Mammary epithelial cell (primary cell): ENCODE measurements at places on chromosomes 5 and 9. TPM values are rescaled to one million over a fixed set of nuclear protein-coding genes. Genes with fewer than 3 reads are reported as not detected.

DNA sequence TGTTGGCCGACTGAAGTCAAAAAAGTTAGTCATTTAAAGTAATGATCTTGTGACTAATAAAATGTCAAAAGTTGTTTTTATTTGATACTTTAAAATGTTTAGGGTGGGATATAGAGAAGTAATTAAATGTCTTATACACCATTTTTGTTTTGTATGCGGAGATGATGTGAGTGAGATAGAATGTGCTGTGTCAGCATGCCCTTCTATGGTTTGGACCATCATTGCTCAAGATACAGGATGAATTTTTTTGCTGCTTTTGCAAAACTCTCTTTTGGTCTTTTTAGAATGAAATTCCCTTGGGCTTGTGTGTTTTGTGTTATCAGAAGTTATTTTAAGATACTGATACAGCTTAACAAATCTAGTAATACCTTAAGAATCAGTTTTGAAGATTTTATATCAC is 12.5 kb downstream of the SRFBP1 start:
- DNase-seq: no peak

GRCh38 chr5:89929173-89929572 is 480.4 kb downstream of the CETN3 start:
- DNase-seq: no peak

- no peak for DNase-seq
These were observed 297.9 kb downstream of the KCTD16 start for GRCh38 chr5:144468571-144468970.

GRCh38 chr9:123425836-123426365 is 69.9 kb downstream of the CRB2 start:
- no peak for DNase-seq

Gene PCDHA4
- polyA plus RNA-seq: not detected

Gene PRDM9
- not detected for polyA plus RNA-seq

Gene MARCOL
- polyA plus RNA-seq: not detected

DNA sequence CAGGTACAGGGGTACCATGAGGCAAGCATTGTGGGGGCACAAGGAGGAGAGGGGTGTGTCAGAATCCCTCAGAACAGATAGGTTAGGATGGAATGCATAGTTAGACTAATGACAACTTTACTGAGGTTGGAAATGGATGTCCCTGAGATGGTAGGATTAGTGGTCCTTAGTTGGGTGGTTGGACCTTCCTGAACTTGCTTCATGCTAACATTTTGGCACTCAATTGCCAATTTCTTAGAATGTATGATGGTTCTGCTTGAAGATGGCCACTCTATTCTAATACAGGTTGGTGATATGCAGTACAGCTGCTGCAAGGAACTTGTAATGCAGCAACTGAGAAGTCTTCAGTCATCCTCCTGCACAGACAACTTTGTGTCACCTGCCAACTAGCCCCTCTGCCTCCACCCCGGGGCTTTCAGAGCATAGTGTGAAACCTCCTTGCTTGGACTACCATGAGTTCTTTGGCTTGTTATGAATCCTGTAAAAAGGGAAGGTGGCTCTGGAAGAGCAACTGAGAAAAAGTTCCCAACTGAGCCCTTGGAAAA is 5.4 kb downstream of the CCNI2 start:
- DNase-seq: no peak
